ENCODE measurements at places on chromosomes 5 and 9.

DNA sequence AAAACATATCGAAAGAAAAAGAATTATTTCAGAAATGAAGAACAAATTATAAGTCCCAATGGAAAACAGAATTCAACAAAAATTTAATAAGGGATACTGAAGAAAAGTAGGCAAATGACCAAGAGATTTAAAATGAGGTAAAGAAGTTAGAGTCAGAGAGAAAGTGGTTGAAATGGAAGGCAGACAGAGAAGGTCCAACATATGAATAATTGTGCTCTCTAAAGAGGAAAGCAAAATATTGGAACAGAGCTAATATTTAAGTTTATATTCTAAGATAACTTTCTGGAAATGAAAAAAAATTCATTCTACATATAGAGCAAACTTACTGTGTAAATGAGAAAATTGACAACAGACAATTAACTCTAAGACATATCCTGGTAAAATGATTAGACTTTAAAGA lies 94.1 kb downstream of the PTCH1 start:
- no peak for DNase-seq

DNA sequence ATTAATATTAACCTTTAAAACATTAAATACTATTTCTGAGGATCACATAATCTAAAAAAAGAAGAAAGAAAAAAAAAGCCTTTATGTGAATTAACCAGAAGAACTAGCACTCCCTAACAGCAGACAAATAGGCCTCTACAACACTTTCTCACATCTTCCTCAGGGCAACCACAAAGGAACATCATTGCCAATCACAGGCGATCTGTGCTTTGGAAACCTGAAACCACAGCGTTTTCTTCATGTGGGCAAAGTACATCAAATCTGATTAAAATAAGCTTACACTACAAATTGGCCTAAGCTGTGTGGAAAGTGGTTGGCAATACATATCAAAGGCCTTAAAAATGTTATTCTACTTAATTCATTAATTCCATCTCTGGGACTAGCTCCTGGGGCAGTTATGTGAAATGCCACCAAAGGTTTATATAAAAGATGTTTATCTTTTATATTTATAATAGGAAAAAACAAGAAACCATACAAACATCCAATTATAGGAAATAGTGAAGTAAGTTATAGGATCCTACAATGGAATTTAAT lies 184.8 kb upstream of the TBCA start:
- DNase-seq, result no peak

DNA sequence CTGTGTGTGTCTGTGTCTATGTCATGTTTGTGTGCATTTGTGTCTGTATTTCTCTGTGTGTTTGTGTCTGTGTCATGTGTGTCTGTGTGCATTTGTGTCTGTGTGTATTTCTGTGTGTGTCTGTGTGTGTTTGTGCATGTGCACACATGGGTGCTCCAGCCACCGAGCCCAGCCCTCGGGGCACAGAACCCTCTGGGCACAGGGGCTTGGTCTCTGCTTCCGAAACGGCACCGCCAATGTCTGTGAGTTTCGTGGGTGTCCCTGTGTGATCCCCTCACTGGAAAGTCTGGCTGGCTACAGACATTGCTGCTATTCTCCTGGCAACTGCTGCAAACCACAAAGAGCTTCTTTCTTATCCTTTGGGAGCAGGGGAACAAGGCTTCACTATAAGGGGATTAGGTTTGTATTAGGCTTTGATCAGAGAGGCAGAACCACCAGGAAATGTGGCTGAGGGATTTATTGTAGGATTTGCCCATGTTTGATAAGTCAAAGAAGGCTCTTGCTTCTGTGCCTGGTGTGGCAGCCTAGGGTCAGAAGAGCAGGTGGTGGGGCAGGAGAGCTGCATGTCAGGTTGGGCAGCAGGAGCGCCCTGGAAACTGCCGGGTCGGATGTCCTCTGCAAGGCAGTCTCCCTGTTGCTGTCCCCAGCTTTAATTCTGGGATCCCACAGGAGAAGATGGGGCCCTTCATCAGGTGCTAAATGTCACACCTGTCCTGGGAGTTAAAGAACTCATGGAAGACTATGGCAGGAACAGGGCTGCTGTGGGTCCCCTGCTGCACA lies 39.6 kb upstream of the FCN1 start:
- DNase-seq, result no peak

- no peak for DNase-seq
These were observed 263.5 kb downstream of the NTRK2 start for GRCh38 chr9:84932915-84933527.
